ENCODE measurements at places on chromosomes 2 and 18. TPM values are rescaled to one million over a fixed set of nuclear protein-coding genes. Genes with fewer than 3 reads are reported as not detected.

DNA sequence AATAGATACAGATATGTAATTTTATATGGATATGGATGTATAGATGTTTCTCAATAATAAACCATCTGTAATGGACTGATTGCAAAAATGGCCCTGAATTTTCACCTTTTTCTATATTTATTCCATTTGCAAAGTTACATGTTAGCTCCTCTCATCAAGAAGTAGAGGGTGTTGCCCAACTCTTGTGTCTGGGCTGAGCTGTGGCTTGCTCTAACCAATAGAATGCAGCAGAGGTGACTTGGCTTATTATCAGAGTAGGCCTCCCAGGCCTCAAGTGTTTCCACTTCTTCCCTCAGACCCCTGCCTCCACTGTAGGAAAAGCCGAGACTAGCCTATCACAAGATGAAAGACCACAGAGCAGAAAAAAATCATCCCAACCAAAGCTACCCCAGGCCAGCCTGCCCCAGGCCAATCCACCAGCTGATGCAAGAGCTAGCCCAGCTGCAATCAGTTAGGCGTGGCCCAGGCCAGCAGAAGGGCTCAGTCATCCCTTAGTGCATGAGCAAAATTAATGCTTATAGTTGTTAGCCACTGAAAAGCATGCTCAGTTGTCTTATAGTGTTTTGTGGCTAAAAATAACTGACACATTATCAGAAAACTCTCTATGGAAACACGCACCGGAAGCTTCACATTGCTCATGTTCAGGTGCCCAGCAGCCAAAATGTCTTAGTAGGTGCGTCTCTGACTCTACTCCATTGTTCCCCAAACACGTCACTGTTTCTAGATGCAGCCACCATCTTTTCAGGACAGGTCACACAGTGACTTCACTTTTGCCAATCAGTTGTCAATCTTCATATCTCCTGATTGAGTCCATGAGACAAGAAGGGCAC, 464.0 kb downstream of the FBXO15 start:
- no peak for DNase-seq

- no peak for DNase-seq
Observed at GRCh38 chr2:62363166-62363565, 142.8 kb downstream of the TMEM17 start.

Gene PROKR1
- total RNA-seq, result not detected

GRCh38 chr2:118056165-118056534, 32.1 kb upstream of the INSIG2 start:
- DNase-seq, result no peak

DNA sequence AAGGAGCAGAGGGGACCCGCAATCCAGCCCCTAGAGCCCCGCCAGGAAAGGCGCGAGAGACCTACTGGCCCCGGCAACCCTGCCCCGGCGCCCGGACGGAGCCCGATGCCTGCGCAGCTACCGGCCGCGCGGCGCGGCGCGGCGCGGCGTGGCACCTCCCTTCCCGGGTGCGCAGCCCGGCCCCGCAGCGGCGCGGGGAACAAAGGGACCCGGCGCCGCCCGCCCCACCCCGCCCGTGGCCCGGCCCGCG, 307 bp downstream of the CDH2 start:
- DNase-seq, result no peak

DNA sequence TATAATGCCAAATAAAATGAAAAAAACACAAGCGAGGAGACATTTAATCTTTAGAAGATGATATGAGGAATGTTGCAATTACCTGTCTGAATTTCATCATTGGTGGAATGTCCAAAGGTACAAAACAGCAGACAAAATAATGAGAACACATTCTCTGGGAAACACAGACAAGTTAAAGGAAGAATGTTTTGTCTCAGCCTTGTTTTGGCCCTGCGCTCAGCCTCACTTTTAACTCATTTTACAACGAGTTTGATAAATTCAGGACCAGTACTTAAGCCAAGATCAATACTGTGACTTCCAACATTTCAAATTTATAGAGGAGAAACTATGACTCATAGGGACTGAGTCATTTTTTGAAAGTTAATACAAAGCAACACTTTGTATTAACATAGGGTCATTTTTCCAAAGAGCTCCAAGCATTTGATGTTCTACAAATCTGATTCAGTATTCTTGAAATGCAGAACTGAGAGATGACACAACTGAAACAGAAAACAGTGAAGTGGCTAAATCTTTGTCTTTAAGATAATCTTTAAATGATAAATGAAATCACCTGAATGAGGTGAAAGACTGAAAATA, 833.2 kb upstream of the CHAC2 start:
- no peak for DNase-seq

DNA sequence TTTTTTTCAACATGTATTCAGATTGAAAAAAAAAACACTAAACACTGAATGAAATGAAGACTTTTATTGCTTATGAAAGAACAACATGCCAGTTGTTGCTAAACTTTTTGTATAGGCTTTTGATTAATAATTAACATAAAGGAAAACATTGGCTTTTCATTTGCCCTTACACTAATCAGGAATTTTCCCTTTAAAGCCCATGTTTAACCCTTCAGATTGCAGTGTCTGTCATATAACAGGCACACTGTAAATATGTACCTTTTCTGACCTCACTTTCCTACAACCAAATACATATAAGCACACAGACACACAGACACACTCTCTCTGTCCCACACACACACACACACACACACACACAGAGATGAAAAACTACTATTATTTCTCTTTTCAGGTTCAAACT, 84.4 kb downstream of the MAP2 start:
- DNase-seq, result no peak

- no peak for DNase-seq
Observed at GRCh38 chr18:74622072-74622471, 24.4 kb downstream of the ZNF407 start.

- no peak for DNase-seq
Observed at GRCh38 chr18:75070235-75070624, 138.7 kb downstream of the PTGR3 start.

- no peak for DNase-seq
Observed at GRCh38 chr2:171404261-171404660, 29.5 kb downstream of the METTL8 start.

DNA sequence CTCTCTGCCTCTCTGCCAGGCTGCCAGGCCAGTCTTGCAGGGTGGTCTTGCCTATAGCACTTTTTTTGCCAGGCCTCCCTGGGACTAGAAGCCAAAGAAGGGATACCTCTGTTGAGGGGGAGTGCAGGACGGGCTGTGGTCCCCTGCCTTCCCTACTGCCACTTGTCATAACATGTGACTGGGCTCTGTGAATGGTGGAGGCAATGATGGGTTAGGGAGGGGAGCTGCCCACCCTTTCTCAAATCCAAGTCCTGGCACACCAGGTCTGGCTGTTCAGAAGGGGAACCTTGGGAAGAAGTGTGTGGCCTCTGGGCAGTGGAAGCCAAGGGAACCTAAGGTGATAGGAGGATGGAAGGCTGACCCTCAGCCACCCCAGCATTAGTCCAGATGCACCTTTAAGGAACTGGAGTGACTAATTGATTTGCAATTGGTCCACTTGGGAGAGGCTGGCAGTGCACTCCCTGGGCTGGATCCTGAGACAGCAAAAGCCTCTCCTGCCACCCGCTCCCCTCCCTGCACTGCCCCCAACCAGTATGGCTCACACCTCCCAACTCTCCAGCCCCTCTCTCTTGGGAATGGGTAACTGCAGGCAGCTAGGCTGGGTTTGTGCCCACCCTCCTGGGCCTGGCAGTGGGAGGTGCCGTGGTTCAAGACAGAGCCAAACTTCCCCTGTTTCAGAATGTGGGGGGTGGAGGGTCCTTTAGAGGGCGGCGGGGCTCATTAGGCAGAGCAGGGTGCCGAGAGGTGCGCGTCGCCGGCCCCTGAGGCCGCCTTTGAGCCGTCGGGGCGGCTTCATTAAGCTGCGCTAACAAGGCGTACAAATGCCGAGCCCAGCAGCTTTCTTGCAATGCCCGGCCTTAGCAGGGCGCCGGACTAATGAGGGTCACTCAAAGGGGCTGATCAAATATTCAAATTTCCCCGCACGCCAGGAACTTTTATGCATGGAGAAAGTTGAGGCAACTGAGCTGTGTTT, 4.5 kb upstream of the SIX3 start:
- DNase-seq, result peak; percentile 3

DNA sequence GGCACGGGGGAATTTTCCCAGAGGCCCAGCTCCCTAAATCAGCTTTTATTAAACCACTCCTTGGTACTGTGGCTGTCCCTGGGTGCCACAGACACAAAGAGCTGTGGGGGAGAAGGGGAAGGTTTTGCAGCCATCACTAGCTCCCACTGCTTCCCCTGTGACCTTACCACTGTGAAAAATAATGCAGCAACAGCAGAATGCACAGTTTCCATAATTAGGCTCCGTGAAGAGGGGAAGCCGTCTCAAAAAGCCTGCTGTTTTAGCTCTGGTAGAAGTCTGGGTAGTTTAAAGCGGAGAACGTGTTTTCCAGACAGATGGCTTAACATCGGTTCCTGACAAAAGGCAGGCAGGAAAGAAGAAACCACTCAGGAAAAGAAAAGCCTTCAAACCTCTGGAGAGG, 27.5 kb upstream of the CAB39 start:
- DNase-seq, result no peak

DNA sequence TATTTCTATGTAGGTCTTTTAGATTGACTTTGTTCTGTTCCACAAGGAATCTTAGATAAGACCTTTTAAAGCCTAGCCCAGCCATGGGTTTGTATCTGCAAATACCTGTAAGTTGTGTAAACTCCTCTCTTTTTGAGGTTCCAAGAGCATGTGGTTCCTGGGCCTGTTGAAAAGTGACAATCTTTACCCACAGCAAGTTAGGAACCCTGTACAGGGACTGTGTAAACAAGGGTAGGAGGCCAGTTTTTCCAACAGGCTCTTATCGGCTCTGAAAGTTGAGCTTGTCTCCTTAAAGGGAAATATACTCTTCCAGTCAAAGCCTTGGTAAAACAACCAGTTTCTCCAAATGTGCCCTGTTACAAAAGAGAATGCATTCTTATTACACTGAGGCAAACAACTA, 15.3 kb upstream of the ASXL3 start:
- no peak for DNase-seq

Gene UBE2E3
- 64.7 TPM for total RNA-seq

GRCh38 chr2:205545971-205546816, 136.1 kb upstream of the NRP2 start:
- DNase-seq, result no peak

Gene RPRM
- total RNA-seq, result 26.0 TPM

GRCh38 chr2:6083136-6083535, 391.0 kb downstream of the SOX11 start:
- DNase-seq, result no peak

DNA sequence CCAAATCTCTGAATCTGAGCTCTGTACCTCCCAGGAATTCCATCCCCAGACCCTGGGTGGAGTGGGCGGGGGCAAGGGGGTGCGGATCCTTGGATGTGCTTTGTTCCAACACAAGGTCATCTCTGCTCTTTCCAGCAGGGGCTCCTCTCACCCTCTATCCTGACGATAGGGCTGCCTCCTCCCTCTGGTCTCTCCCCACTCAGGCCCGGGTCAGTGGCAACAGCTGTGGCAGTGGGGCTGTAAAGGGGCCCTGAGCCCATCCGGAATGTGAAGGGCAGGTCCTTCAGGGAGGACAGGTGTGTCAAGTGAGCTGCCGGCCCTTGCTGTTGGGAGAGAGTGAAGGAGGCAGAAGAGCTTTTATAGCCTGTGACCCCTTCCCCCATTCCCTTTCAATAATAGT, 167.8 kb downstream of the CELF4 start:
- no peak for DNase-seq

GRCh38 chr2:156405586-156405985, 30.6 kb upstream of the GPD2 start:
- DNase-seq, result peak; percentile 71

DNA sequence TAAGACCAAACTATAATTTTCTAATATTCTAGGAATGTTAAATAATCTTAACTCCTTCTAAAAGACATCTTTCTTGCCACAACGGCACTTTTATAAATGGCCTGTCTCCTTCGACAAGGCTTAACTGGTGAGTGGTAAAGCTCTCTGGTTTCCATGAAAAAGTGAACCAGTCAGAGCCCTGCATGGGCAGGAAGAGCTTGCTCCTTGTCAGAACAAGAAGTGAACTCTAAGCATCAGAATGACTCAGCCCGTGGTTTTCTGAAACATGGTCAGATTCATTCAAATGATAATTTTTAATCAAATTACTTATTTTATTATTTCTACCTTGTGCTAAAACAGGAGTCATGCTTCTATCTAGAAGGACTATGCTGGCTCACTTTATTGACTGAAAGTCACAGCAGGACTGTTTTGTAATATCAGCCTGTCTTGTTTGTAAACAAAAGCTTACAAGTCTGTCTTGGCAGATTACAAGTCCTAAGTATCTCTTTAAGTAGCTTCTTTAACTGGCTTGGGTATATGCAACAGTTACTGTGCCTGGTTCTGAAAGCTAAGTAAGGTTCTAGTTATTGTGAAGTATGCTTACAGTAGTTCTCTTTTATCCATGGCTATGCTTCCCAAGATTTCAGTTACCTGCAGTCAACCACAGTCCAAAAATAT, 245.4 kb downstream of the NAPG start:
- no peak for DNase-seq

Gene TMEM17
- 3.4 TPM for total RNA-seq

DNA sequence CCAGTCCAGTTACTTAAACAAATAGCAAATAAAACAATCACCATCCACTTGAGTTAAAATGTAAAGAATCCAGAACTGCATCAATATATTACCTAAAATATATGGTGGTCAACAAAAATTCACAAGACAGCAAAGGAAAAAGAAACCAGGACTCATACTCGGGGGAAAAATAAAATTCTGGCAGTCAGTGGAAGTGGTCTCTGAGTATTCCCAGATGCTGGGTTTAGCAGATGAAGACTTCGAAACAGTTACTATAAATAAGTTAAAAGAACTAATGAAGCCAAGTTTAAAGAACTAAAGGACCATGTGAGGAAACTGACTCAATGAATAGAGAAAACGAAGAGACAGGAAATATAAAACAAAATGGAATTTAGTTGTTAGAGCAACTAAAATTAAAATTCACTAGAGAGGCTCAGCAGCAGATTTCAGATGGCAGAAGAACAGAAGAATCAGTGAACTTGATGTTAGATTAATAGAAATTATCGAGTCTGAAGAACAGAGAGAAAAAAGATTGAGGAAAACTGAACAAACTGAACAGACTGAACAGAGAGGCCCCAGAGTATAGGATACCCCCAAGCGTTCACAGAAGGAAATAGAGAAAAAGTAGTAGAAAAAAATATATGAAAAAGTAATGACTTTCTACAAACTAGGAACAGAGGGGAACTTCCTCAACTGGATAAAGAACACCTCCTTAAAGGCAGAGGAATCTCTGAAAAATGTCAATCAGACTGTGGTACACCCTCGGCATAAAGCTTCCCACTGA, 27.9 kb downstream of the MGAT4A start:
- DNase-seq, result no peak

DNA sequence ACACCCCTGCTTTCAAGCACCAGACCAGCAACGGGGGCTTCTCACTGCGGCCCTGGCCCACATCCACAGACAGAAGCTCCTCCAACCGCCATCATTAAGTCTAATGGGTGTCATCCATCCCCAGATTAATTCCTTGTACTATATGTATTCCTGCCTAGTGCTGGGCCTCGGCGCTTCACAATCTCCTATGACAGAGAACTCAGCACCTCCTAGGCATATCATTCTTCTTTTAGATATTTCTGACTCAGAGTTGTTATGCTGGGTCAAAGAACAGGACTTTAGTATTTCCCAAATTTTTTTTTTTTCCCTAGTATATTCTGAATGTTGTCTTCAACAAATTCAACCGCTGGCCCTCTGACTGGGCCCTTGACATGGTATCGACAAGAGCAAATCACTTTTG, 83.2 kb upstream of the TFCP2L1 start:
- no peak for DNase-seq

GRCh38 chr2:47656715-47657600, 126.0 kb upstream of the MSH6 start:
- no peak for DNase-seq

- no peak for DNase-seq
Observed at GRCh38 chr2:113996671-113997594, 107.0 kb downstream of the ACTR3 start.

Data from sigmoid colon (tissue), 7 donors.